BJ (cell line): ENCODE measurements at places on chromosomes 7 and 10.

DNA sequence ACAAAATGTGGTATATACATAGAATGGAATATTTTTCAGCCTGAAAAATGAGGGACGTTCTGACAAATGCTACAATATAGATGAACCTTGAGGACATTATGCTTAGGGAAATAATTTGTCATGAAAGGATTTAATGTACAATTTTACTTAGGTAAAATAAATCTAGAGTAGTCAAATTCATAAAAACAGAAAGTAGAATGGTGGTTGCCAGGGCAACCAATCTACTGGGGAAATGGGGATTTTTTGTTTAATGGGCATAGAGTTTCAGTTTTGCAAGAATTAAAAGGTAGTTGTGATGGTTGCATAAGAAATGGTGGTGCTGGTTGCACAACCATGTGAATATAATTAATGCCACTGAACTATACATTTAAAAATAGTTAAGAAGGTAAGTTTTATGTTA lies 296.0 kb upstream of the SP4 start:
- no peak for DNase-seq

DNA sequence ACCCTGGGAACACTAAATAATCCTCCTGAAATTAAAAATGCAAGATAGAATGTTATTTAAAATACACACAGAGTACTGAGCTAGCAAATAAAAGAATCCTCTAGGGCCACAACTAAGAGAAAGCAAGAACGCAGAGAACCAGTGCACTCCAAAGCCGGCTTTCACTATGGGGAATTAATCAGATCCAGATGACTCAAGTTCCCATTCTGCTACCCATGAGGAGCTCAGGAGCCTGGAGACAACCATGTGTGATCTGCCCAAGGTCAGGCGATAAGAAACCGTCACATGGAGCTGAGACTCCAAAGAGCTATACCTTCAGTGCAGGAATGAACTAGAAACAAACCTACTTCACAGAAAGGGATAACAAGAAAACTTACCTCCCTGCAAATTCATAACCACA lies 19.5 kb upstream of the CYREN start:
- no peak for DNase-seq

DNA sequence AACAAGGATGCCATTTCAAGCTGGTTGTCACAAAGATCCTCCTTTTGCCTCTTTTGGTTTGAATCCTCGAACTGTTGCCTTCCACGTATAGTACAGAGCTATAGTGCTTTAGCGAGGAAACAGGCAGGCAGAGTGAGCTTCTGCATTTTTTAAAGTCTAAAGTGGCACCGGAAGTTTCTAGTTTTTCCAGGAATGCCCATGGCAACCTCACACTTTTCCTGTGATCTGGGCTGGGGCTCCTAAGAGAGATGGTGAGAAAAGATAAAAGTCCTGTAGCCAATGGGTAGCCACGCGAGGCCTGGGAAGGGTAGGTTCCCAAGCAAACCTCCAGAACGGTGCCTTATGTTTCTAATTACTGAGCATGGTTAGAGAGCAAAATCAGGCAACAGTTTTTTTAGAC lies 76.7 kb downstream of the CALD1 start:
- no peak for DNase-seq

DNA sequence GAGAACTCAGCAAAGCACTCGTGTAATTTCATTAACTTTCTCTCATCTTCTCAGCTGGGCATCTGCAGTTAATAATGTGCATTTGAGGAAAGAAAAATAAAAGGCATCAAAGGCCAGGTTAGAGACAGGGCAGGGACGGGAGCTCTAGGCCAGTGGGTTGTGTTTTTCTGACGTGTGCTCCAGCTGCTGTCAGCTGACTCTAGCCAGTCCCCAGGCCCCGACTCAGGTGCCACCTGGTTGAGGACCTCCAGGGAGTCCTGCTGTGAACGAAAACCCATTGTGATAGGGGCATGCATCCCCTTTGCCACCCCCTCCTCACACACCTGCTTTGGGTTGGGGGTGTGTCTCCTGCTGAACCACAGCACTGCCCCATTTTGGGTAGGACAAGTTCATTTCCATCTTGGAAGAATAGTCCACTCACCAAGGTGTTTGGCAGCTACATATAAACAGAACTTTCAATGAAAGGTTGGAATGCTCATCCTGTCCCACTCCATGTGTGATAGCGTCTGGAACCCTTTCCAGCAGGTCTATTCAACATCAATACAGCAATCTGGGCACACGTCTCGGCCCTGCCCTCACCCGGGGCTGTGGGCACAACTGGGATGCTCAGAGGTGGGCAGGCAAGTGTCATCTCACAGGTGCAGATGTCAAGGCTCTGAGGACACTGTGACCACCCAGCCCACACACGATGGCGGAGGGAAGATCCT lies 146.1 kb upstream of the FAM20C start:
- DNase-seq = no peak

- no peak for DNase-seq
Observed at GRCh38 chr7:117901089-117901797, 28.0 kb upstream of the CTTNBP2 start.

DNA sequence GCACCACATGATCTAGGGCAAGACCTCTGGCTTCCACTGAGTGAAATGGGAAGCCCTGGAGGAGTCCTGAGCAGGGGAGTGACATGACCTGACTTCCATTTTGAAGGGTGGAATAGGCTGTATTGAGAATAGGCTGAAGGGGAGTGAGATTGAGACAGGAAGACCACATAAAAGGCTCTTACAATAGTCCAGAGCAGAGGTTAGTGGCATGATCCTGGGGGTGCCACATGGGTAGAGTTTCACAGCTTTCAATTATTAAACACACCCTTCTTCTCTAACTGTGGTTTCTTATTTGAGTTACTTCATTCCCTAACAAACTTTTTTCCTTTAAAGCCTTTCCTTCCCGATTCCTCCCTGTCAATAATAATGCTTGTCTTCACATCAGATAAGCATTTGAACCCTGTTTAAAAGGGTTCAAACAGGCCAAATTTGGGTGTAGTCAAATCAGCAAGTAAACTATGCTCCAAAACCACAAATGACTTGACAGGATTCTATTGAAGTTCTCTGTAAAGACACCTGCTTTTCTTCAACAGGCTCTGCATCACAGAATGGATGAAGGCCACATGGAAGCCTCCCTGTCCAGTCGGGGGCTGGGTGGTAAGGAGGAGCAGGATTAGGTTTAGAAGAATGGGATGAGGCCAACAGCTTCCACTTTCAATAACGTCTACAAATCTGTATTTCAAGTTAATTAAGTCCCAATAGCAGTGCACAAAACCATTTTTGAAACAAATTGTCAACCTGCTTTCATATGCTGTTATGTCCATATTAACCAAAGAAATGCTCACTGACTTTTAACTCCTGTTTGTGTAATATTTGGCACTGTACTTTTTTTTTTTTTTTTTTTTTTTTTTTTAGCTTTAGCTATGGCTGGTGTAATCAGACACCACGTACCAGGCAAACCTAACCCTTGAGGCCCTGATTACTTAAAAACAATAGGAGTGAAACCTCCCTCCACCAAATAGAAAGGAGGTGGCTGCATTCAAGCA lies 131.9 kb downstream of the NRCAM start:
- DNase-seq = no peak

DNA sequence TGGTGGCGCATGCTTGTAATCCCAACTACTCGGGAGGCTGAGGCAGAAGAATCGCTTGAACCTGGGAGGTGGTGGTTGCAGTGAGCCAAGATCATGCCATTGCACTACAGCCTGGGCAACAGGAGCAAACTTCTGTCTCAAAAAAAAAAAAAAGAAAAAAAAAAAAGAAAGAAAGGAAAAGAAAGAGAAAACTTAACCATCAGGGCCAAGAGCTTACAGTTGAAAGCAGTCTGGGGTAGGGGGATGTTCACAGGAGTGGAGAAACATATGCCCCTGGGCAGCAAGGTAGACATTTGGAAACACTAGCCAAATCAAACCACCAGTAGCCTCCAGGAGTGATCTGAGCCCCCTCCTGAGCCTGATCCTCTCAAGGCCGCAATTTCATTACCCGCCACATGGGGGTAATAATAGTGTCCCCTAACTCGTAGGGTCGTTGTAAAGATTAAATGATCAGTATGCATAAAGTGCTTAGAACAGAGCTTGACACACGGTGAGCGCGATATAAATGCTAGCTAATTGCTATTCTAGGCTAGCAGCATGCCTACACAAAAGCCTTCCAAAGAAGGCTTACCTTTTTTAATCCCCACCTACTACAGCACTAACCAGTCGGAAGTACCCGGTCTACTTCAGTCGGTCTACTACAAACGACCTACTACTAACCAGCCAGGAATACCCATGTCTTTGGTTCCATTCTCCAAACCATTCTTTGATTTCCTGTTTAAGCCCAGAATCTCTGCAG lies 274.3 kb upstream of the NEBL start:
- DNase-seq = no peak

DNA sequence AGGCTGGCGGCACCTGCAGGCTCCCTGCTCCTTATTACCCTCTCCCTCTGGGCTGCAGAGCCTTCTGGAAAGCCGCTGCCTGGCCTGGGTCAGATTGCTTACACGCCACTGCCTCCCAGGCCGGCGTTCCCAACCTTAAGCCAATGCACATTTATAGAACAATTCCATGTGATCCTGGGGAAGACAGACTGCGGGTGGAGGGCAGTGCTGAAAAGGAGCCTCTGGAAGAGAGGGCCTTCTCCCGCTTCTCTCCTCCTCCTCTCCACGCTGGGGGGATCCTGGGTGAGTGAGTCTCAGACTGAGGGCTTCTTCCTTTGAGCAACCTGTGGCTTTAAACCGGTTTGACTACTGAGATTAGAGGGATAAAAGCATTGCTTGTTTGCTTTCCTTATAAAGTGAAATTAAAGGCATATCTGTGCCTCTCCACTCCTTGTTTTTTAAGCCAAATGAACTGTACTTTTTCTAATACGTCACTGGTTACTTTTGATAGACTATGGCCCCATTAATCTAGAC lies 5.5 kb downstream of the TACC2 start:
- no peak for DNase-seq
